NCI-H526 (cell line): ENCODE measurements at places on chromosomes 4 and X.
A peak's percentile ranks its signal among the peaks of the same experiment; 100 is the strongest.

DNA sequence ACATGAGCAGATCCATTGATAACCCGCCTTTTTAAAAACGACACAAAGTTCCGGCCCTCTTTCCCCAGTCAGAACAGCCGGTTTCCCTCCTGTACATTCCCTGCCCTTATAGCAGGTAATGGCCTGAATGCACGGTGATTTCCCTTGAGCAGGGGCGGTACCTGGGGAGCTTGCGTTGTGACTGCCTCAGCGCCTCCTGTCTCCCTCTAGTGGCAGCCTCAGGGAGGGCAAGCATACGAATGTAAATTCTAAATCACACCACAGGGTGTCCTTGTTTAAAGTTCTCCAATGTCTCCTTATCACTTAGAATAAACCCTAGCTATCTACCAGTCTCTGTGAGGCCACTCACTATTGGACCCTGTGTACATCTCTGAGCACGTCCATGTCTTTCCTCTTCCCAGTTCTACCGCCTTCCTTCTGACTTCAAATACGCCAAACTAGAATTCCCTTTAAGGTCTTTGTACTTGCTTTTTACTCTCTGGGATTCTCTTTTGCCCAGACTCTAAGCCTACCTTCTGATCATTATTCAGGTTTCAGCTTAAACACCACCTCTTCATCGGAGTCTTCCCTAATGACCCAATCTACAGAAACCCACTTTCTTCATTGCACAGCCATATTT is 18.4 kb upstream of the LDB2 start:
- DNase-seq = peak; percentile 50

DNA sequence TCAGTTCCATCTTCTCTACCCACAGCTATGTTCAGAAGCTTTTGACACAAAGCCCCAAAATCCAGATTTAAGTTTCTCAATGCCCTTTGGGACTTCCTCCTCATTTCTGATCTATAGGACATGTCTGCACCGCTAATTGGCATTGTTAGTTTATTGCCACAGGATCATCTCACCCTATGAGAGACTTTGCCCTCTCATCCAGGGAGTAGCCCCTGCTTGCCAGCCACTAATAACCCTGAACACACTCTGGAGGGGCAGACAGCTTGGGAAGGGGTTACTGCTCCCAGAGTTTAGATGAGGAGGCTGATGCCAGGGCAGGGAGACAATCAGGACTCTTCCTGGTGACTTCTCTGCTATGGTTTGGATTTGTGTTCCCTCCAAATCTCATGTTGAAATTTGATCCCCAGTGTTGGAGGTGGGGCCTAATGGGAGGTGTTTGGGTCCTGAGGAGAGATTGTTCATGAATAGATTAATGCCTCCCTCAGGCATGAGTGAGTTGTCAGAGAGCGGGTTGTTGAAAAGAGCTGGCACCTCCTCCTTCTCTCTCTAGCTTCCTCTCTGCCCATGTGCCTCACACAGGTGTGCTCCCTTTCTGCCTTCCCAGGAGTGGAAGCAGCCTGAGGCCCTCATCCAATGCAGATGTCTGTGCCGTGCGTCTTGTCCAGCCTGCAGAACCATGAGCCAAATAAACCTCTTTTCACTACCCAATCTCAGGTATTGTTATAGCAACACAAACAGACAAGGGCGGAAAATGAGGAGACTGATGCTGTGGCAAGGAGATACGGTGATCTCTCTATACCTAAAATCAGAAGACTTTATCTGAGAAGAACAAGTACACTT is 3.6 kb upstream of the SCARB2 start:
- peak; percentile 21 for DNase-seq

- DNase-seq = no peak
Measured at GRCh38 chr4:57148177-57148576, 38.0 kb upstream of the IGFBP7 start.

GRCh38 chr4:20682853-20683252 is 17.4 kb upstream of the PACRGL start:
- DNase-seq = no peak

DNA sequence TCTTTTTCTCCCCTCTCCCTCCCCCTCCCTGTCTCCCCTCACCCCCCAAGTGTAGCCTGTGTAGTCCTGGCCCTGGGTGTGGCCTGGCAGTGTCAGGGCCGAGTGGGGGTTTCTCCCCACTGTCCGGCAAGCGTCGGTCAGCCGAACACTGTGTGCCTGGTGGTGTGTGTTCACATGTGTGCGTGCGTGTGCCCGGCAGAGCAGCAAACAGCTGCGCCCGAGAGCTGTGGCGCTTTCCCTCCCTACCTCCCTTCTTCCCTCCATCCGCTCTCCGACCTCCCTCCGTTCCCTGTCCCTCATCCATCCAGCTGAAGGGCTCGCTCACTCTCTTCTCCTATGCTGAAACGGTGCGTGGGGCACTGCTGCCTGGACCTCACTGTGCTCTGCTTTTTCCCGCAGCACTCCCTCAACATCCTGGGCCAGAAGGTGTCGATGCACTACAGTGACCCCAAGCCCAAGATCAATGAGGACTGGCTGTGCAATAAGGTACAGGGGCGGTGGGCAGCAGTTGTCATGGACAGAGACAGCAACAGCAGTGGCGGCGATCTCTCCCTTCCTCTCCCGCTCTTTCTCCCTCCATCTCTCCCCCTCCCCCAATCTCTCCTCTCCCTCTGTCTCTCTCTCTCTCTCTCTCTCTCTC is 17.4 kb upstream of the UBA1 start:
- DNase-seq = no peak

- no peak for DNase-seq
Measured at GRCh38 chr4:54230484-54231418, 1.7 kb downstream of the PDGFRA start.

DNA sequence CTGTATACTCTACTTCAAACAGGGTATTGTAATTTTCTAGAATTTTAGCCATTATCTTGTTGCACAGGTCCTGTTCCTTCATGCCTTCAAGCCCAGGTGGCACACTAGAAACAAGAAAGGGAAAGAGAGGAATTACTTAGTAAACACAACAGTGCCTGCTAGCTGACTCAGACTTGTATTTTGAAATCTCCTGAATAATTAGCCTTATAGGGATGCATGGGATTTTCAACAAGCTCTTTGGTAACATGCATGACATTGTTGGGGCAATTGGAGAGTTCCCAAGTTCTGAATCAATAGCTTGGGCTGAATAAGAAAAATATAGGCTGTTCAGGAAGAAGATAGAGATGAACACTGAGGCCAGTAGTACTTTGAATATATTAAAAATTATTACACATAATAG is 118.8 kb downstream of the FAM13A start:
- no peak for DNase-seq

DNA sequence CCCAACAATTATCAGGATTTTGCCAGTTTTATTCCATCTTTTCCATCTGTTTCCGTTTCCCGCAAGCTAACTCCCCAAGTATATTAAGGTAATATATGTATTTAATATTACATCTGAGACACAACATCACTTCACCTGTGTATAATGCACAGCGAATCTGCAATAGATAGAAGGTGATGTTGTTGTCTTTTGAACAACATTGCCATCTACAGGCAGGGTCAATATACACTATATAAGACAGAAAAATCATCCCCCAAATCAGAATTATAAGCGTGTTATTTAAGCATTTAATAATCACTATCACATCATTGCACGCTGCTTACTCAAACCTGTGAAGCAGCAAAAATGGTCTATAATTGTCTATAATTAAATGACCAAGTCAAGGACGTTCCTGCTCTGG is 1115.5 kb downstream of the NLGN4X start:
- DNase-seq = peak; percentile 69

- DNase-seq = no peak
Measured at GRCh38 chr4:76194325-76194724, 19.3 kb downstream of the SCARB2 start.

DNA sequence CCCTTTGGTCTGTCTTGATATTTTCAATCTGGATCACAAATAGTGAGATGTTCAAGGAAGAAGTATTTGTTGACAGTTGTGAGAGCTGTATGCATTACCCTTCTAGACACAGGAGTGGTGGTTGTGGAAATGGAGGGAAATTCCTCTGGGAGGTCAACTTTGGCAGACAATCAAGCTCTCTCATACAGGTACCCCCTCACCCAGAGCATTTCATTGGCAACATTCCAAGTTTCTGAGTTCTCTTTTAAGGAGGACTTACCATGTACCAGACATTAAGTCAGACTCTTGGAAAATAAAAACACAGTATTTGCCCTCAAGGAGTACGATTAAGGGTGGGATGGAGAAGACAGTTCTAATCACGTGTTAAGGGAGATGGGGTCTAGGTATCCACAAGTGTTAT is 45.3 kb downstream of the KLHL15 start:
- no peak for DNase-seq

GRCh38 chr4:54217642-54218495 is 11.2 kb upstream of the PDGFRA start:
- DNase-seq = peak; percentile 93

DNA sequence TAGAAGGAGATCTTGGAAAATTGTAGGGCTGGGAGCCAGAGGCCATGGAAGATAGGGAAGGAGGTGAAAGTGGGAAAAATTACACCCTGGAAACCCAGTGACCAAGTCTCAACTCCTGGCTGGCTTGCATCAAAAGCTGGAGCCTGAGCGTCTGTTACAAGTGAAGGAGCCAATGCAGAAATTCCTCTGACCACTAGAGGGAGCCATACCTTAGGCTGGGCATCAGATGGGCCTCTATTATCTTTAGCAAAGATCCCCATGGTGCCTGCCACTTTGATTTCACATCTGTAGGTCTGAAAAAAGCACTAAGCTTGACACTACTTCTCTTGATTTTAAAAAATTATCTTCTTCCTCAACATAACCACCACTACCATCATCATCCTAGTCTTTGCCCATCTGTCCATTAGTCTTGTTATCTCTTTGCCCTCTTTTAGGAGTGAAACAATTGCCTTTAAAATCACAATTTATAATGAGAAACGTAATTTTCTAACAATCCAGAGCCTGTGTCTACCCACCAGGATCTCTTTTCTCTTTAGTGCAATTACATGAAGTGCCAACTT is 62.9 kb downstream of the ANAPC4 start:
- DNase-seq = peak; percentile 75

DNA sequence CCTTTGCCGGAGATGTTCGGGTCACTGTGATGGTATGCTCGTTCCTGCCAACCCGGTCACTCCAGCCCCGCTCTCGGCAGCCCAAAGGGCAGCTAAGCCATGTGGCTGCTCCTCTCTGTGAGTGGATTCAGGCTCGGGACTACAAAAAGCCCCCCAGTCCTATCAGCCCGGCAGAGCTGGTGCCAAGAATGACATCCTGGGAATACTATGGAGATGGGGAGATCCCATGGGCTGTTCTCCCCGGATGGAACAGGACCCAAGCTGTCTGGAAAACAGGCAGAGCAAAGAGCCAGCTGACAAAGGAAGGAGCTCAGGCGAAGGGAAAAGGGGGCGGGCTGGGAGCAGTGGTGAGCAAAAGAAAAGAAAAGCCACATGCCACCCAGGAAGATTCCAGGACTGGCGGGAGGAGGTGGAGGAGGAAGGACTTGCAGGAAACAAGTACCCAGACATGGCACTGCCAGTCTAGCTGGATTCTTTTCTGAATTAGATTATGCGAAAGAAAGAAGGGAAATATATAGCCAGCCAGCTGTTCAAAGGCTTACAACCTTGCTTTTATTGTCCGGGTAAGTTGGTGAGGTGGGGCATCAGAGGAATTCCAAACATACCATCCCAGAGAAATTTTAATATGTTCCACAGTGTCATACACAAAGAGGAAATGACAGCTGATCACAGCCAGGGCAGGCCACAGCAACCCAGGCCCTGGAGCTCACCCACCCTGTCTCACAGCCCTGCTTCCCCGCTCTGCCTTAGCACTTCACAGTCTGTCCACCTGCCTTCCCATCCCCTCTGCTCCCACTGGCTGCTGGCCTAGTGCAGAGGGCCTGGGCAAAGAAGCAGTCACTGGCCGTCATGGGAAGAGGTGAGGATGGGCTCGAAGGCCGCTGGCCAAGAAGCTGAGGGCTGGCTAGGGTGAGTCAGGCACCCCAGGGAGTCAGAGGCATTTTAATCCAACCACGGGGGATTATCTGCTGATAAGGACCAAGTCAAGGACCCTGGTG is 3.4 kb downstream of the NDP start:
- no peak for DNase-seq

GRCh38 chrX:70264784-70265183 is 3.4 kb upstream of the ARR3 start:
- no peak for DNase-seq

GRCh38 chr4:81562093-81562492 is 90.4 kb upstream of the RASGEF1B start:
- no peak for DNase-seq

GRCh38 chrX:37453821-37454220 is 104.7 kb downstream of the PRRG1 start:
- no peak for DNase-seq

DNA sequence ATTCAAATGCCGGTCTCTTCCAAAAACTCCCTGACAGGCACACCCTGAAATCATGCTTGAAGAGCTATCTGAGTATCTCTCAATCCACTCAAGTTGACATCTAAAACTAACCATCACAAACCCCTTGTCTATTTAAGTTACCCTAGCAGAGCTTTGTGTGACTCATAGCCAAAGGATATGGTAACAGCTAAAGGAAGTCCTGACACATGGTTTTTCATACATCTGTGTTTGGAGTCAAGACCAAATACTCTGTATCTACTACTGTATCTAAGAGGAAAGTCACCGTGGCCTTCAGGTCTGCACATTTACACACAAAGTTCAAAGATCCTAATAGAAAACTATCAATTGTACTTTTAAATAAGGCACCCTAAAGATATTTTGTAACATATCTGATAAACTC is 239.6 kb upstream of the VCX start:
- DNase-seq = no peak

DNA sequence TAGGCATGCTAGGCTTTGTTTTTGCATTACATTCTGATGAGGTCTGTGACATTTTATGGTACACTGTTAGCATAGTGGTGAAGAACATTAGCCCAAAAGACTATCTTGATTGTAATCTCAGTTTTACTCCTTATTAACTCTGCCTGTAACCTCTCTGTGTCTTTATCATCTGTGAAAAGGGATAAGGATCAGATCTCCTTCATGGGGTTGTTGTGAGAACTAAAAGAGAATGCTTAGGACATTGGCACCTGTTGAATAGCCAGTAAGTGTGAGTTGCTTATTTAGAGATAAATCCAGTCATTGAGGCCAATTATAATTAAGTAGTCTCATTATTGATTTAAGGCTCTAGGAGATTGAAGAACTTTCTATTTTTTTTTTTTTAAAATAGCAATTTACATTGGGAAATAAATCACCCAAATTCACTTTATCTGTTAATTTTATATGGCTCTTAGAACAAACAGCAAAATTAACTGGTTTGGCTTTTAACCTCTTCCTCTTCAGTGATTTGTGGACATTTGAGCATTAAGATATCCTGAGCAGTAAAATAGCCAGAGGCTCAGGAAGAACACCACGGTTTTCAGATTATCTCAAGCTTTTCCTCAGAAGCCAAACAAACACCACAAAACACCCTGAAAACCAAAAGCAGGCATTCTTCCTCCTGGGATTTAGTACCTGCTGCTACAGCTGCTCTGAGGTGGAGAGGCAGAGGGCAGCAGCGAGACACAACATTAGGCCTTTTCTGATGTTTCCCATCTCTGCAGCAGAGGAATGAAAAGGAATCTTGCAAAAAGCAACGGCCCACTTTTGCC is 192.9 kb downstream of the ARHGAP10 start:
- peak; percentile 60 for DNase-seq

GRCh38 chr4:27720010-27720766 is 859.5 kb downstream of the STIM2 start:
- DNase-seq = no peak
